Right ventricle myocardium superior (tissue), 1 donor: ENCODE measurements at places on chromosomes 11 and 22. TPM values are rescaled to one million over a fixed set of nuclear protein-coding genes. Genes with fewer than 3 reads are reported as not detected.

GRCh38 chr11:81002374-81002773 is 1561.5 kb upstream of the TENM4 start:
- no peak for DNase-seq

GRCh38 chr11:100861212-100861611 is 174.1 kb downstream of the ARHGAP42 start:
- DNase-seq: no peak

Gene ZBTB16
- 64.8 TPM for total RNA-seq

DNA sequence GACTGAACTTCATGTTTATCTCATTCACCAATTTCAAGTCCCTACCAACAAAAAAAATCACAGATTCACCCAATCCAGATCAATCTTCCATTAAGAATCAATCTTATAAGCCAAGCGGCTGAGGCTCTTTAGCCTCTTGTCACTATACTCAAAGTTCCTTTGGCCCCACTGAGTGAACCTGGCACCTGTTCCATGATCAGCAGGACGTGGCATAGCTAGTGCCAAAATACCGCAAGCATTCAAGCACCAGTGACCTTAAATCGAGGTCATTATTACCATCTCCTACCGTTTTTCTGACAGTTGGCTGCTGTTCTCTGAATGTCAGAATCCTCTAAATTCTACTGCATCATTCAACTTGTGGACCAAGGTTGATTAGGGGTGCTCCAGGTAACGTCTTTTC is 141.2 kb downstream of the CADM1 start:
- peak; percentile 38 for DNase-seq

Gene ANO1
- 6.2 TPM for total RNA-seq

DNA sequence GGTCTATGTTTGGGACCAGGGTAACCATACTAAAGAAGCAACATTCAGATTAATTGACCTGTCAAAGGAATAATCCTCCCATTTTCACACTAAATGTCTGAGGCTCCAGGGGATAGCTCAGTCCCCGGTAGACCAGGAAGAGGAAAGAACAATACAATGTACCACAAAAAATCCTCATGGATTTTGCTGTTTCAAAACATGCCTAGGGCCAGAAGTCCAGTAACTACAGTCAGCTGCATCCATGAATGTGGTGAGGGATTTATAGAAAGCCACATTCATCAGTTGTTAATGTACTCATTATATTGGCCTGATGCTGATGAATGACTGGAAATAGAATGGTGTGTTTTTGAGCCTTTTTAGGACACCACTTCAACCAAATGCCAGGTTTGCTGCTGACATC is 6.9 kb upstream of the ETS1 start:
- no peak for DNase-seq

- DNase-seq: no peak
These were observed 3.9 kb downstream of the CSTF3 start for GRCh38 chr11:33157103-33158027.

- DNase-seq: no peak
These were observed 15.4 kb downstream of the P2RY6 start for GRCh38 chr11:73287400-73288101.

GRCh38 chr22:30073743-30074142 is 6.5 kb upstream of the HORMAD2 start:
- no peak for DNase-seq

DNA sequence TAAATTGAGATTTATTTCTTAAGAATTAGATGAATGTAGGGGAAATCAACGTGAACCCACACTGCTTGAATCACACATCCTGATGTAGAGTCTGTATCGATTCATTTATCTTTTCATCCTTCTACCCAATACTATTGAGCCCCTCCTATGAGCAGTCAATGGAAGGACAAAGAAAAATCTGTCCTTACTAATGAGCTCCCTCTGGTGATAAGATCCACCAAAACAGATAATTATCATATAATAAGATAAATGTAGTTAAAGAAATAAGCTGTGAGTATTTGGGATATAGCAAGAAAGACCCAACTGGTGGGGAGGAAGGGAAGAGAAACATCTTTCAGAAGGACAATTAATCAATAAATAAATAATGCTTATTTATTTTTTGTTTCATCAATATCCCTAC is 385.1 kb upstream of the CCDC90B start:
- no peak for DNase-seq

- no peak for DNase-seq
These were observed 25.3 kb upstream of the PRR5 start for GRCh38 chr22:44676441-44677352.

Gene RHOD
- total RNA-seq: 66.8 TPM

Gene PARVG
- 3.5 TPM for total RNA-seq

Gene MOGAT2
- 0.13 TPM for total RNA-seq

DNA sequence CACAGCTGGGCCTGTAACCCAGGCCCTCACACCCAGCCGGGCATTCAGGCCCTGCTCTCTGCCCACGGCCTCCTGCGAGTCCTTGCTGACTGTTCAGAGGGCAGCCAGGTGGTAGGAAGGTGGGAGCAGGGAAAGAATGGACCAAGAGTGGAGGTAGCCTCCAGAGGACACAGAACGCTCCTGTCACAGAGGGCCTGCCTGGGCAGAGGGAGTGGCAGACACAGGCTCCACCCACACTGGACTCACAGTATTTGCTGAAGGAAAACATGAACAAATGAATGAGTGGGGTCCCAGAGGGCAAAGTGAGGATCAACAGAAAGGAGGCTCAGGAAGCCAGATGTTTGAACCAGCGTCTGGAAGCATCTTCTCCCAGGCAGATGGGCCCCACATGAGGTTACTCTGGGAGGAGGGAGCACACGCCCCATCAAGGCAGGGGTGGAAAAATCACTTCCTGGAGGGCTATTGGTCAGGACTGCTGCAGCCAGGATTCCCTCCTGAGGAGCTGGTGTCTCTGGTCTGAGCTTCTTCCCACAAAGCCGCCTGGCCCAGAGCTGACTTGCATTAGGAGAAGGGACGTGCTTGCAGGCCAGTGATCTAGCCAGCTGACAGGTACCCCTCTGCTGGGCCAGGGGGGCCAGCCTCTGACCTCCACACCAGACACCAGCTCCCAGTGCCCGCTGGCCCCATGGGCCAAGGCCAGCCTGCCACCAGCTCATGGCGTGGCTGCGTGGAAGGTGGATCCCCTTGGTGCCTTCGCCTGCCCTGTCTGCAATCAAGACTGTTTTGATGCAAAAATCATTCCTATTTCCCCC is 84.0 kb downstream of the THAP12 start:
- DNase-seq: no peak

DNA sequence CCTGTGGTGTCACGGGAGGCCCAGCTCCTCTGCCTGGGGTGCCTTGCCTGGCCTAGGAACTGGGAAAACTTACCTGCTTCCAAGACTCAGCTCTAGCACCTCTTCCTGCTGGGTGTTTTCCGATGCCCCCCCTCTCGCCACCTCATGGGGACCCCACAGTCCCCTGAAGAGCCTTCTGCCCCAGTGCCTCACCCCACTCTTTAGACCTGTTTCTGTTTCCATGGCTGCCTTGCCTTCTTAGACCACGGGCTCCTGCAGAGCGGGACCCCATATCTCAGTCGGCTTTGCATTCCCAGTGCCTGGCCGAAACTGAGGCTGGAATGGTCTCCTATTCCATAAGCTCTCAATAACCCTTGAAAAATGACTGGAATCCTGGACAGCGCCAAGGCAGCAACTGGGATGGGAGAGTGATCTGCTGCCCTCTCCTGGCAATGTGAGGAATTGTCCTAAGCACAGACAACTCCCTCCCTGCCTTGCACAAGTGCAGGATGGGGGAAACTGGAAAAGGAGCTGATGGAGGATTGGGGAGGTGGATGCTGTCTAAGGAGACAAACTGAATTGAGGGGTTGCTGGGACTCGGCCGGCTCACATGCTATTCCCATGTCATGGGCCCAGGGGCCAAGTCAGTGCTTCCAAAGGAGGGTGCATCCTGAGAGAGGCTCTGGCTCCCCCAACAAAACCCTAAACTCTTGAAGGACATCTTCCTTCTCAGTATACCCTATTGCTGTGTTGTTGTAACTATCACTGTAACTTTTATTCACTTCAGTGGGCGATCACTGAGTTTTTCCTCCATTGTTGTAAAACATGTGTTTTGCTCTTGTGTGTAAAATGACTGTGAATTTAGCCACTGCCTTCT is 26.6 kb upstream of the IL17RA start:
- no peak for DNase-seq

- no peak for DNase-seq
These were observed 67.5 kb upstream of the NNMT start for GRCh38 chr11:114228435-114229411.

Gene SH3BP1
- 1.9 TPM for total RNA-seq

GRCh38 chr11:7573558-7574296 is 59.9 kb downstream of the PPFIBP2 start:
- DNase-seq: no peak

GRCh38 chr11:12451179-12451814 is 73.9 kb downstream of the PARVA start:
- no peak for DNase-seq

Gene TENM4
- total RNA-seq: 0.81 TPM

Gene APLP2
- 268 TPM for total RNA-seq

- DNase-seq: no peak
These were observed 64.0 kb upstream of the CAPRIN1 start for GRCh38 chr11:33987545-33987944.

Gene SLC6A5
- total RNA-seq: not detected

DNA sequence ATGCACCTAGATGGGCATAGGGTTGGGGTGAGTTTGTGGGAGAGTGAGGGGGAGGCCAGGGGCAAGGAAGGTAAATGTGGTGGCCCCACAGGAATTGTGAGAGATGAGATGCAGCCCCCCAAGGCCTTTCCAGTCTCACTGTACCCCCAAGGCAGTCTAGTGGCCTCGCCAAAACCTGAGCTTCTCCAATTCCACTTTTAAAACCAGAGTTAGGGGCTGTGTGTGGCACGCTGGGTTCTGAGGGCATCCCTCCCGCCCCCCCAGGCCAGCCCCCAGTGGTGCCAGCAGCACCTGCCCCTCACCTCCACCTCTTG is 40.4 kb downstream of the KCNC1 start:
- no peak for DNase-seq

DNA sequence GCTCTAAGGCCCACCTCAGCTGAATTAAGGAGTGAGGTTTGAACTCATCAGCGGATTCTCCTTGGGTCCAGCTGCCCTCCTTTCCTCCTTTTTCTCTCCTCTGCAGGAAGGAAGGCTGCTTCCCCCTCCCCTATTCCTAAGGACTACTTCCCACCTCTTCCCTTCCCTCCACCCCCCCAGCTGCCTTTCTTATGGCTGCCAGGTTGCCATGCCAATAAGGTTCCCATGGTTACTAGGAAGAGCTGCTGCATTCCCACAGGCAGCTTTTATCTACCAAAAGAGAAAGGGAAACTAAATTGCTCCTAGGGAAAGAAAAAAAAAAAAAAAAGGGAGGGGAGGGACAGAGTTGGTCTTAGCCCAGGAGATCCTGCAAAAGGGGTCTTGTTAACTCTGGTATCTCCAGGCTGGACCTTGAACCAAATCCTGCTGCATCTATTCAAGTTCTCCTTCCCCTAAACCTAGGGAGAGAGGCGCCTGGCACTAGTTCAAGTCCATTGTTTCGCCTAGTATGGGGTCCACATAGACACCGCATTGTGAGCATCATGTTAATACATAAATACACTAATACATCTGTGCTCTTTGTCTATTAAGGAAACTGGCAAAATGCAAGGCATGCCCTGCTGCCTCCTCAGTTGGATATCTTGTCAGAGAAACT is 21.2 kb upstream of the FEZ1 start:
- no peak for DNase-seq

Gene CLMP
- 6.0 TPM for total RNA-seq

DNA sequence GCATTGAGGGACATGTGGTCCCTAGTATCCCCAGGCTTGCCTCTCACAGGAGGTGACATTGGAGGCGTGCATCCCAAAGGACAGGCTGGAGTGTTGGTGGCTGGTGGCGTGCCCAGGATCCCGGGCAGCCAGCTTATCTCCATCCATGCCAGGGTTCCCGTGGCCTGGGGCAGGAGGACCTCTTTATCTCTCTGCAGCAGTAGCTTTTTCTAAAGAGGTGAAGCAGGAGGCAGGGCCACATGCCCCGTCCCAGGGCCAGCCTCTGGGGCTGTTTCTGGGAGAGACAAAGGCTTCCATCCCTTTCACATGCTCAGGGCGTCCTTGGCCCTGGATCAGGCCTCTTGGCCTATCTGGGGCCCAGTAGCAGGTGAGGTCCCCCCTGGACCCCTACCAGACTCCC is 19.7 kb downstream of the PARVG start:
- no peak for DNase-seq

Gene OR10S1
- not detected for total RNA-seq
